ENCODE measurements at places on chromosomes 11 and 22.

DNA sequence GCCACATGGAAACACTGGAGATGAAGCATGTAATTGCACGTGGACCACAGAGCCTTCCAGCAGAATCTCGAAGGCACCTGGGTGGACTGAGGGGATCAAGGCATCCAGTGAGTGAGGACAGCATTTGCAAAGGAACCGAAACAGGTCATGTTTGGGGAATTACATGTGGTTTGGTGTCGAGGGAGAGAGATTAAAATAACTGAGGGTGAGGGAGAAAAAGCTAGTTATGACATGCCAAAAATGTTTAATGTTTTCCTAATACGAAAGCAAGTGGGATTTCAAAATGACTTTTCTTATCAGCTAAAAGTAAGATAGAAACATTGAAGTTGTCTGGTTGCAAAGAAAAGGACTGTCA is 157.1 kb downstream of the BLID start:
- no peak for DNase-seq

DNA sequence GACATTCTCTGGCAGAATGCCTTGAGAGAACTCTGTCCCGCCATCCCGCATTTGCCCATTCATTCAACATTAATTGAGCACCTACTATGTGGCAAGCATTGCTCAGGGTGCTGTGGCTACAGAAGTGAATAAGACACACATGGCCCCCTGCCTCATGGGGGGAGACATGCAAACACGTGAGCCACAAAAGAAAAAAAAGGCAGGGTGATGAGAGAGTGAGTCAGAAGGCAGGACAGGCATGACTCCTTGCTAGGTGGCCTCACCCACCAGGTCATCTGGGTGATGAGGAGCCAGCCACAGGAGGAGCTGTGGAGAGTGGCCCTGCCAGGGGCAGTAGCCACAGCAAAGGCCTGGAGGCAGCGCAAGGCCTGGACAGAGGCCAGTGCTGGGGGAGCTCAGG is 4.9 kb downstream of the CHRM4 start:
- DNase-seq = no peak

GRCh38 chr22:43148581-43148980 is 2.8 kb upstream of the TSPO start:
- no peak for DNase-seq

- DNase-seq = no peak
These were observed 129.4 kb downstream of the SBF2 start for GRCh38 chr11:10164621-10165020.

DNA sequence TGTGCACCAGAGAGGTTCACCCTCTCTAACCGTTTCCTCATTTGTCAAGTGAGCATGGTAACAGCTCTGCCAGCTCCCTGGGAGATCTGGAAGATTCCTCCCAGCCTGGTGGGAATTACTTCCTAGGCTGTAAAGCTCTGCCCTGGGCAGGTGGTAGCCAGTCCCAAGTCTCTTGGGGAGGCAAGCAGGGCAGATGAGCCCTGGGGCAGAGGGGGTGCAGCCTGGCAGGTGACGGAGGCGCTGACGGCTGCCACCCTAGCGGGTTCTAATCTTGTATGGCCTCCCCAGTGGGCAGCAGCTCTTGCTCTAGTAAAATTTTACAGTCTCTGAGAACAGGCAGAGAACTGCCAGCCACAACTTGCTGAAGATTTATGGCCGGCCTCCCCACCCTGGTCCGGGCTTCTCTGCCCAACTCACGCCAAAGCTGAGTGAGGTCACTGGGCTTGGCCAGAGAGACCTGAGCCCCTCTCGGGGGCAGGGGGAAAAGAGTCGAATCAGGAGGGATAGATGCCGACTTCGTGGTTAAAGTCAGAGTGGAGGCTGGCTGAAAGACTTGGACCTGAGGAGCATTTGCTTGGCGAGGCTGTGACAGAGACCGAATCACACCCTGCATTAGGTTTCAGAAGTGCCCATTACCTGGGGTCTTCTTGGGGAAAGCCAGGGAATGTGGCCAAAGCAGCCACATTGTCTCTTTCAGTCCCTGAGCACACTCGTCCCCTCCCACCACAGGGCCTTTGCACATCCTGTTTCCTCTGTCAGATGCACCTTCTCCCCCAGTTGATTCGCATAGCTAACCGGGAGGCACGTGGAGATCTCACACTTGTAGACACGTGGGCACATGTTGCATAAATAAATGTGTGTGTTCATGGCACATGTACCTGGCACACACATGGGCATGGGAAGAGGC is 188.2 kb downstream of the MN1 start:
- DNase-seq = no peak

All from left ventricle myocardium inferior (tissue), 1 donor.